ENCODE measurements at places on chromosomes 1 and 21.
A peak's percentile ranks its signal among the peaks of the same experiment; 100 is the strongest.

DNA sequence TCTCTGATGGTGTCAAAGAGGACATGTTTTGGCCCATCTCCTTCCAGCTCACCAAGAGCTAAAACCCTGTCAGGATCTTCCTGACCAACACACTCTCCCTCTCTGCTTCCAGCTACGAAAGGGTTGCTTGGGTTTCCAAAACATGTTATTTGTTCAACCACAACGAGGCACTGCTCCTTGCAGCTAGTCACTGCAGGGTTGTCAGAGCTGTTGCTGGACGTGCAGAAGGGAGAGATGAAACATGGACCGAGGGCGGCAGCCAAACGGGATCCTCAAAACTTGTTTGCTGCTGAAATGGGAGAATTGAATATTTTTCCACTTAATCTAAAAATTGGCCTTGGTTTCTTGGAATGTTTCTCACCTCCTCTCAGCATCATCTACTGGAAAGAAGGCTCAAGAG, 12.4 kb downstream of the ZBTB18 start:
- DNase-seq: no peak

- no peak for DNase-seq
Observed at GRCh38 chr1:44113095-44113609, 5.5 kb upstream of the KLF17 start.

DNA sequence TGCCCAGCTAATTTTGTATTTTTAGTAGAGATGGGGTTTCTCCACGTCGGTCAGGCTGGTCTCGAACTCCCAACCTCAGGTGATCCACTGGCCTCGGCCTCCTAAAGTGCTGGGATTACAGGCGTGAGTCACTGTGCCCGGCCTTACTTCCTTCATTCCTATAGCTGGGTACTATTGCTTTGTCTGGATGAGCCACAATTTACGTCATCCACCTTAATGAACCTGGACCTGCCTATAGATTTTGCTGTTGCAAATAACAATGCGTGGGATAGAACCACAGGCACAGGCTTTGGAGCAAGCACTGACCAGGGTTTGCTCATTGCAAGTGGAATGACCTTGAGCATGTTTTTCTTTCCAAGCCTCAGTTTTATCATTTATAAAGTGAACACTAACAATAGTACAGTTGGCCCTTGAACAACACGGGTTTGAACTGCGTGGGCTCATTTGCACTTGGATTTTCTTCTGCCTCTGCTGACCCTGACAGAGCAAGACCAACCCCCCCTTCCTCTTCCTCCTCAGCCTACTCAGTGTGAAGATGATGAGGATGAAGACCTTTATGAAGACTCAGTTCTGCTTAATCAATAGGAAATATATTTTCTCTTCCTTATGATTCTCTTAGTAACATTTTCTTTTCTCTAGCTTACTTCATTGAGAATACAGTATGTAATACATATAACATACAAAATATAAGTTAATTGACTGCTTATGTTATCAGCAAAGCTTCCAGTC, 33.3 kb upstream of the BECN2 start:
- DNase-seq: no peak

- no peak for DNase-seq
Observed at GRCh38 chr1:201180901-201181300, 9.7 kb upstream of the IGFN1 start.

DNA sequence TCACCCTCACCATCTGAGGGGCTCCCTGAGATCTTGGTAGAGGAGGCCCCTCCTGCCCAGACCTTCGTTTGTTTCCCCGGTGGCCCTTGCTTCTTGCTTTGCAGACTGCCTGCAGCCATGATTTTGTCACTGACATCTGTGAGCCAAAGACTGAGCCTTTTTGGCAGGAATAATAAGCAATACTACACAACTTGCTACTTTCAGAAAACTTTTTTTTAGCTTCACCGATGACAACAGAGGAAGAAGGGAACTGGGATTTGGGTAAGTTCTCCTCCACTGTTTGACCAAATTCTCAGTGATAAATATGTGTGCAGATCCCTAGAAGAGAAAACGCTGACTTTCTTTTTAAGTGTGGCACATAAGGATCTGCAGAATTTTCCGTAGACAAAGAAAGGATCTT, 11.7 kb upstream of the CD101 start:
- no peak for DNase-seq

- peak; percentile 18 for DNase-seq
Observed at GRCh38 chr1:46284597-46285564, 18.5 kb downstream of the LRRC41 start.

GRCh38 chr1:202711949-202712635, 1.8 kb upstream of the SYT2 start:
- DNase-seq: no peak

GRCh38 chr1:233617025-233617424, 3.1 kb downstream of the KCNK1 start:
- DNase-seq: no peak

DNA sequence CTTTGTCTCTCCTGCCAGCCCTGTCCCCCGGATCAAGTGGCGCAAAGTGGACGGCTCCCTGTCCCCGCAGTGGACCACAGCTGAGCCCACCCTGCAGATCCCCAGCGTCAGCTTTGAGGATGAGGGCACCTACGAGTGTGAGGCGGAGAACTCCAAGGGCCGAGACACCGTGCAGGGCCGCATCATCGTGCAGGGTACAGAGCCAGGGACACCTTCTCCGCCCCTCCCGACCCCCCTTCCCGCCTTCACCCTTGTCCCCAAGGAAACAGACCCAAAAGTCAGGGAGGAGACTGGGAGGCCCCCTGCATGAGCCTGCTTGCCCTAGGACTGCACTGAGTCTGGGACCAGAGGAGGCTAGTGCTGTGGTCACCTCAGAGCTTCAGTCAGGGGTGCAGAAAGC, 18.2 kb downstream of the CNTN2 start:
- no peak for DNase-seq

GRCh38 chr1:34164771-34165391, at the start of gene CSMD2:
TSS of gene CSMD2 (minus strand) at chr1:34165230. CDS start at chr1:34165097, 133 bp downstream.
- no peak for DNase-seq

DNA sequence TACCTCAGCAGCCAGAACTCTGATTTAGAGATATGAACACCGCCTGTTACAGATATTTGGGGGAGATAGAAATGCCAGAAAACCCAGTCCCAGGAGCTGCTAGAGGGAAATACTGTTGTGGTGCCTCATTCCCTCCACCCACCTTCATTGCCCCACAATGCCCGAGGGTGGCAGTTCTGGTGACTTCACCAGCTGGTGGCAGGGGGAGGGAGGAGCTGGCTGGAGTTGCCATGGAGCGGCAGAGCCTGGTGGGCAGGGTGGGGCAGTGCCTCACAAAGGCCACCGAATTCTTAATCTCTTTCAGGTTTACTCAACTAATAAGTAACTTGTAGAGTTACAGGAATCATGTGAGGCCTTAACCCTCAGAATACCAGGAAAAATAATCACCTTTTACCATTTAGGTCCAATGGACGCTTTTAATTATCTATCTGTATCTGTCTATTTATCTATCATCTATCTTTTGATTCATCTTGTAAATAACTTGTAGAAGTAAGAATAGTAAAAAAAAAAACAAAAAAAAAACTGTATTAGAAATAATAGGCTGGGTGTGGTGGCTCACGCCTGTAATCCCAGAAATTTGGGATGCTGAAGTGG, 11.7 kb upstream of the S100A11 start:
- peak; percentile 97 for DNase-seq

GRCh38 chr21:38300141-38300578, 43.4 kb downstream of the KCNJ15 start:
- no peak for DNase-seq

DNA sequence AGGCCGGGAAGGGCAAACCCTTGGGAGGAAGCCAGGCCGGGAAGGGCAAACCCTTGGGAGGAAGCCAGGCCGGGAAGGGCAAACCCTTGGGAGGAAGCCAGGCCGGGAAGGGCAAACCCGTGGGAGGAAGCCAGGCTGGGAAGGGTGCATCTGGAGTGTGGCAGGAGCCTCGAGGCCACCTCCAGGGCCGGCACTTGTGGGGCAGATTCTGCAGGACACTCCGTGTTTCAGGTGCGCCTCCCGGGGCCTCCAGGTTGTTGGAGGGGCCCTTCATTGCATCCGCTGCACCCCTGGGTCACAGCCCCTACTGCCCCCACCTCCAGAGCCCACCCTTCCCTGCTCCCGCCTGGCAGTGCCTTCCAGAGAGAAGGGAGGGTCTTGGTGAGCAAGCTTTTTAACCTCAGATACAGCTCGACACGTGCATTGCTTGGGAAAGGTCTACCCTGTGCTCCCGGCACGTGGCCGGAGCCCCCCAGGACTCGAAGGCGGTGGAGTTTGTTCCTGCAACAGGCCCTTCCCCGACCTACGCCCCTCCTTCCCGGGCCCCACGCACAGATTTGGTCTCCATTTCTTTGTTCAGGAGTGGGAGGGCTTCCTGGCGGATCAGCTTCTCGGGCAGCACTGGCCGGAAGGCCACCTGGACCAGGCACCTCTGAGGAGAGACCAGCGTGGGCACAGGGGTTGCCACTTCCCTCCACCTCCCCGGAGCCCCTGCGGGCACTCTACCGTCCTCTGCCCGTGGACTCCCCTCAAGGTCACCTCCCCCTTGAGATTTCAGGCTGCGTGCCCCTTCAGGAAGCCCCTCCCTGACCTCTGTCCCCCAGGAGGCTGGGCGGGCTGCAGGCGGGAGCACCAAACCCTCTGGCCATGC, 9.4 kb upstream of the TMEM52 start:
- DNase-seq: no peak

DNA sequence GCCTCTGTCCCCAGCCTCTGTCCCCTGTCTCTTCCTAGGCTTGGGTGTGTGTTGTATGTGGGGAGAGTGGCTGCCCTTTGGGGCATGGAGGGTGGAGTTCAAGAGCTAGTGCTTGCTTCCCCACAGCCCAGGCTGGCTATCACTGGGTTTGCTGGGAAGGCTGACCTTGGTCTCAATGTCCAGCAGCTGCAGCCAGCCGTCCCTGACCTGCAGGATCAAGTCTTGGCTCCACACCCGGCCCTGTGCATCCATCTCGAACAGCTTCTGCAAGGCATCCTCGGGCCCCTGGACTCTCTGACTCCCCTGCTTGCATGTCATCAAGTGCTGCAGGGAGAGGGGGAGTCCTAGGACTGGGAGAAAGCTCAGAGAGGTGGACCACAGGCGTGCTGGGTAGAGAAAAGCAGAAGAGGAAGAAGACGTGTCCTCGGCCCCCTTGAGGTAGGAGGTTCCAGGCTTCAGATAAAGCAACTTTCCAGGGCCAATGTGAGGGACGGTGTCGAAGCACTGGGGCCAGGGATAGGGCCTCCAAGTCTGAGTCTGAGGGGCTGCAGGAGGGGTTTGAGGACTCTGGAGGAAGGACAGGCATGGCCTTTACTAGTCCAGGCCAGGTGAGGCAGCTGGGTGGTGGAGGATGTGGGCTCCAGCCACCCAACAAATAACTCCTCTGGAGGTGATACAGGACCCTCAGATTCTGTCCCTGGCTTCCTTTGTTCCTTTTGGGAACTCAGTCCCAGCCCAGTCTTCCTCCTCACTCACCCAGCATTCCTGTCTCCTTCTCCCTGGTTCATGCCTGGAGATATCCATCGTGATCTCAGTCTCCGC, 4.0 kb downstream of the EPS8L3 start:
- DNase-seq: no peak

- DNase-seq: no peak
Observed at GRCh38 chr1:160800645-160801408, 4.9 kb downstream of the LY9 start.

DNA sequence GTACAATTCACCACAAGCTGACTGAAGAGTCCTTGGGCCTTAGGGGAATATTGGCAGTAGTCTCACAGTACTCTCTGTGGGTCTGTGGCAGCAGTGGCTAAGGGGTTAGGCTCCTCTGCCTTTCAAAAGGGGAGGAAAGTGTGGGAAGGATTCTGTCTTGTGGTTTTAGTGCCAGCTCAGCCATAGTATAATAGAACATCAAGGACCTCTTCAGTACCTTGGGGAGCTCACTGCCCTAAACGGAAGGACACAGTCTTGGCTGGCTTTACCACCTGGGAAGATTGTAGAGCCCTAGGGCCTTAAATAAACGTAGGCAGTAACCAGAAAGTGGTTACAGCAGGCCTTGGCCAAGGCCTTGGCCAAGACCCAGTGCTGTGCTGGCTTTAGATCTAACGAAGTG, 265.7 kb downstream of the COL11A1 start:
- DNase-seq: no peak

DNA sequence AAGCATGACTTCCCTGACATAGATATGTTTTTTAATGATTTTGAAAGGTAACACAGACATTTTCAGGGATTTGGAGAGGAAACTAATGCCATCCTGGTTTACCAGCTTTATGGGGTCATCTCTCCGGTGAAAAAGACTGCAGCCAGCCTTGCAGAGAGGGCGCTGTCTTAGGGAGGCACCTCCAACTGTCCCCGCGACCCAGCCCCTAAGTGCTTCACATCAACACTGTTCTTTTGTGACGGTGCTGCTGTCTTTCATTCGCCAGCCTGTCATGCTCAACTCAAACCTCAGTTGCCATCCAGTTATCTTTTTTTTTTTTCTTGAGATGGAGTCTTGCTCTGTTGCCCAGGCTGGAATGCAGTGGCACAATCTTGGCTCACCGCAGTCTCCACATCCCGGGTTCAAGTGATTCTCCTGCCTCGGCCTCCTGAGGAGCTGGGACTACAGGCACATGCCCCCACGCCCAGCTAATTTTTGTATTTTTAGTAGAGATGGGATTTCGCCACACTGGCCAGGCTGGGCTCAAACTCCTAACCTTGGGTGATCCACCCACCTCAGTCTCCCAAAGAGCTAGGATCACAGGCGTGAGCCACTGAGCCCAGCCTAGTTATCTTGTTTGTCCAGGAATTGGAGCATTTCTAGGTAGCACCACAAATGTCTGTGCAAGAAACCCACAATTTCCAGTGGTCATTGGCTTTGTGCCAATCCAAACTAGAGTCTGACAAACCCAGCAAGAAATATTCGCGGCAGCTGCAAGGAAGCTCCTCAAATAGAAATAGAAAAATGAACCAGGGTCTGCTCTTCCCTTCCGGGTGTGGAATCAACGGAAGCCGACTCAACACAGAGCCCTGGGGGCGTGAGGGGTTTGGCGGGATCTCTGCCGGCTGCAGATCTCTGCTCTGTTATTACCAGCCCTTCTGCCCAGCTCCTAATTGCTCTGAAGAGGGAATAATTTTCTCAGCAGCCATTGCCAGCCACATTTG, 24.2 kb downstream of the PDE9A start:
- DNase-seq: no peak

Measured in large intestine (tissue), 12 donors.